ENCODE measurements at places on chromosomes 2 and 18.

GRCh38 chr18:75376004-75376403 lies 51.5 kb downstream of the SMIM21 start:
- no peaks in the 10 kb centered on the region for H3K4me1 ChIP-seq
- no peak overlapping the region for H3K27ac ChIP-seq
- no peak for DNase-seq
- peaks cover 2% of the 10 kb centered on the region for H3K27me3 ChIP-seq
- H3K36me3 ChIP-seq: no peaks in the 10 kb centered on the region

GRCh38 chr2:38650012-38650411 lies 15.9 kb upstream of the GALM start:
- no peak overlapping the region for H3K27ac ChIP-seq
- H3K36me3 ChIP-seq: no peaks in the 10 kb centered on the region
- H3K4me1 ChIP-seq: no peaks in the 10 kb centered on the region
- H3K4me3 ChIP-seq: no peak overlapping the region
- no peak for DNase-seq
- H3K27me3 ChIP-seq: peaks cover 3% of the 10 kb centered on the region

- H3K27ac ChIP-seq: no peak overlapping the region
- no peak overlapping the region for H3K4me3 ChIP-seq
- peaks cover 2% of the 10 kb centered on the region for H3K4me1 ChIP-seq
Measured at GRCh38 chr2:143467011-143467410, 337.8 kb downstream of the ARHGAP15 start.

- H3K27me3 ChIP-seq: no peaks in the 10 kb centered on the region
Measured at GRCh38 chr2:239263231-239263630, 137.6 kb downstream of the HDAC4 start.

DNA sequence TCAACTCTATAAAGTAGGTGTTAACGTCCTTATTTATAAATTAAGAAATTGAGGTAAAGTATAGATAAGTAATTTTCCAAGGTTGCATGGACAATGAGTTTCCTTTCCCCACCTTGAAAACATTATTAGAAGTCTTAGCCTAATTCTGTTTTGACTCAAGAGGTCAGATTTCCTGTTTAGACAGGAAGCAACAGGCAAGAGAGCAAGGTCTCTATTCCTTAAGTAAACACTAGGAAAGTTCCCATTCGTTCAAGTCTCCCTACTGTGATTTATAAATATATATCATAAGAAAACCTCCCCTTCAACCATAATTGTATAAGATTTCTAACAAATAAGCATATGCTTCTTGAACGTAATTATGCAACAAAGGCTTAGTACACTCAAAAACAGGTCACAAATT lies 40.3 kb downstream of the CLASP1 start:
- H3K36me3 ChIP-seq: peaks cover 5% of the 10 kb centered on the region
- no peak overlapping the region for H3K27ac ChIP-seq
- H3K4me1 ChIP-seq: no peaks in the 10 kb centered on the region
- H3K4me3 ChIP-seq: no peak overlapping the region
- DNase-seq: no peak
